ENCODE measurements at places on chromosomes 3 and 15. TPM values are rescaled to one million over a fixed set of nuclear protein-coding genes. Genes with fewer than 3 reads are reported as not detected.

DNA sequence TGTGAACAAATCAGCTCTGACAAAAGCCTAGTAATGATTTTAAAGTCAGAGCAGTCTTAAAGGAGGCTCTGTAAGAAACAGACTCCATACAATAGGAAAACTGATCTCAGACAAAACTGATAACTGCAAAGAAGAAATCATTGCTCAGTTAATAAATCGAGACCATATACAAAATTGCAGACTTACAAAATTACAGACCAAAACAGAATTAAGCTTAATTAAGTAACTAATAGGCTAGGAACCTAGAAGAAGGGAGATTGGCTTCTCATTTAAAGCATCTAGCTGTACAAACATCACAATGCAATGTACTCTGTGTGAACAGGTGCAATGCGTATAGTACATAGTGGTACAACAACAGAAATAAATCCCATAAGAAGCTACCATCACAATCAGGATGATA, 46.3 kb downstream of the ZBTB20 start:
- H3K4me3 ChIP-seq: no peak overlapping the region
- no peak overlapping the region for H3K27ac ChIP-seq
- no peak for DNase-seq
- peaks cover 37% of the 10 kb centered on the region for H3K4me1 ChIP-seq

DNA sequence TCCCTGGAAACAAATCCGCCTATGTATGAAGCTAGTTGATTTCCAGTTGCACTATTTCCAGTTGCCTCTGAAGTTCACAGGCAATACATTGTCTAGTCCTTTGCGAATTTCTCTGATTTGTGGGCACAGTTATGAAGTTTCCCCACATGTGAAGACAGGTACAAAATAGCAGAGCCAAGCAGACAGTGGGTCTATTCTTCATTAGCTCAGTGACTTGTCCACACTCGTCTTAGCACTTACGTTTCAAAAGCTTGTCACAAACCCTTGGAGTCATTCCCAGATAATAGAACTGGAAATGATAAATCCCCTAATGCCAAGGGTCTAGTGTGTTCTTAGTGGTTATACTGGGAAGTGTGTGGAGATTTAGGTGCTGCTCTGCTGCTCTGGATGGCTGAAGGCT, 14.5 kb downstream of the SRPRB start:
- no peaks in the 10 kb centered on the region for H3K27me3 ChIP-seq
- H3K36me3 ChIP-seq: peaks cover 13% of the 10 kb centered on the region
- no peak for DNase-seq
- H3K4me3 ChIP-seq: no peak overlapping the region
- H3K4me1 ChIP-seq: peaks cover 19% of the 10 kb centered on the region

GRCh38 chr15:81752546-81752942, 293.3 kb downstream of the MEX3B start:
- H3K27ac ChIP-seq: no peak overlapping the region
- H3K4me1 ChIP-seq: peaks cover 22% of the 10 kb centered on the region
- DNase-seq: no peak
- H3K27me3 ChIP-seq: no peaks in the 10 kb centered on the region
- no peak overlapping the region for H3K4me3 ChIP-seq

GRCh38 chr15:55683376-55683775, 59.6 kb downstream of the PRTG start:
- H3K4me1 ChIP-seq: no peaks in the 10 kb centered on the region
- no peak for DNase-seq
- no peak overlapping the region for H3K27ac ChIP-seq
- no peak overlapping the region for H3K4me3 ChIP-seq
- H3K27me3 ChIP-seq: no peaks in the 10 kb centered on the region
- H3K36me3 ChIP-seq: no peaks in the 10 kb centered on the region

GRCh38 chr3:183255348-183255730, 2.3 kb downstream of the B3GNT5 start:
- peaks cover 12% of the 10 kb centered on the region for H3K4me1 ChIP-seq
- H3K4me3 ChIP-seq: peak overlapping the region; percentile 75
- no peaks in the 10 kb centered on the region for H3K27me3 ChIP-seq
- no peak for DNase-seq

GRCh38 chr15:36632226-36632625, 52.8 kb downstream of the CDIN1 start:
- no peaks in the 10 kb centered on the region for H3K4me1 ChIP-seq
- peaks cover 9% of the 10 kb centered on the region for H3K36me3 ChIP-seq
- H3K27ac ChIP-seq: peak overlapping the region; percentile 35
- H3K4me3 ChIP-seq: no peak overlapping the region
- no peak for DNase-seq

DNA sequence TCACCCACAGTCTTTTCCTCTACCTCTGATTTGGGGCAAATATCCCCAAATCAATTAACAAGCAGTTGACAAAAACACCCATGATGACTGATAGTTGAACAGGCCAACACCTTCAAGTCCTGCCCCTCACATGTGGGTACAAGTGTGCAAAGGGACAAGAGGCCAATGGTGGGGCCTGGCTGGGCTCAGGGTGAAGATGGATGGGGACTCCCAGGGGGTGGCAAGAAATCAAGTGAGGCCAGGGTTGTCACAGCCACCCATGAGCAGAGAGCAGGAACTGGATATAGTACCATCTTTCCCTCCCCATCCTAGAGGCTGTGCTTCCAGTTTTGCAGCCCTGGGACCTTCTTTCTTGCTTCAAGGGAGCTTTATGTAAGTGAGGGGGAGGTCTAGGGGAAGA, 270.2 kb upstream of the TOPAZ1 start:
- DNase-seq: no peak
- H3K4me1 ChIP-seq: no peaks in the 10 kb centered on the region
- H3K27me3 ChIP-seq: peaks cover 27% of the 10 kb centered on the region

- no peak overlapping the region for H3K4me3 ChIP-seq
- peaks cover 14% of the 10 kb centered on the region for H3K36me3 ChIP-seq
- no peaks in the 10 kb centered on the region for H3K27me3 ChIP-seq
- no peak for DNase-seq
- H3K27ac ChIP-seq: no peak overlapping the region
- no peaks in the 10 kb centered on the region for H3K4me1 ChIP-seq
Observed at GRCh38 chr3:195508185-195508584, 34.9 kb downstream of the PPP1R2 start.

DNA sequence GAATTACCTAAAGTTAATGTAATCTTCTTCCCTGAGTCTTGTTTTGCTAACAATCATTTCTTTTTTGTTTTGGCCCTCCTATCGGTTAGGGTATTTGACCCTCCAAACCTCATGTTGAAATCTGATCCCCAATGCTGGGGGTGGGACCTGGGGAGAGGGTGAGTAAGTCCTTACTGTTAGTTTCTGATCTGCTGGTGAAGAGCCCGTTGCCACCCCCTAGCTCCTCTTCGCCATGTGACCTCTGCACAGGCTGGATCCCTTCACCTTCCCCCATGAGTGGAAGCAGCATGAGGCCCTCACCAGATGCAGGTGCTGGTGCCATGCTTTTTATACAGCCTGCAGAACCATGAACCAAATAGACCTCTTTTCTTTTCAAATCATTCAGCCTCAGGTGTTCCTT, 62.8 kb upstream of the ADCY5 start:
- H3K4me1 ChIP-seq: no peaks in the 10 kb centered on the region
- H3K27ac ChIP-seq: no peak overlapping the region
- H3K36me3 ChIP-seq: no peaks in the 10 kb centered on the region
- no peaks in the 10 kb centered on the region for H3K27me3 ChIP-seq

- H3K27ac ChIP-seq: no peak overlapping the region
- H3K27me3 ChIP-seq: no peaks in the 10 kb centered on the region
- no peaks in the 10 kb centered on the region for H3K36me3 ChIP-seq
- no peak for DNase-seq
- H3K4me3 ChIP-seq: no peak overlapping the region
- H3K4me1 ChIP-seq: peaks cover 58% of the 10 kb centered on the region
Observed at GRCh38 chr15:40072216-40072990, 33.4 kb upstream of the SRP14 start.

DNA sequence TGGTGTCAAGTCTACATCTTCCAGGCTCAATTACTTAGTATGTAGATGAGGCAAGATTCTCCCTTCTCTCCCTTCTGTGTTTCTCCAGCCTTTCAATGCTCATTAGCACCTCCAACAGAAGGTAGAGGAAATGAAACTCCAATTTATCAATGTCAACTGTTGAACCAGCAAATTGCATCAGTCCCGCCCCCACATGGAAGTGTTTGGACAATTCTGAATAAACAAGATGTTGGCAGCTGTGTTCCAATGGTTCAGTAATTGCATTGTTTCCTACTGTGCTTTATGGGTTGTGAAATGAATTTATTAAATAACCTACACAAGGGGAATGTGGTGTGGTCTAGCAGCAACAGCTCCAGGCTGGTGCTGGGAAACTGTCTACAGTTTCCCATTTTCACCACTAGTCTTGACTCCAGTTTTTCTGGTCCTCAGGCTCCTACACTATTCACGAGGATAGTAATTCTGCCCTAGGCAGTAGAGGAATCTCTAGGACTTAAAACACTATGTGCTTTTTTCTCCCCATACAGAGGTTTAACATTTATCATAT, 91.9 kb downstream of the MB21D2 start:
- no peak overlapping the region for H3K27ac ChIP-seq
- H3K4me1 ChIP-seq: peaks cover 8% of the 10 kb centered on the region
- no peak overlapping the region for H3K4me3 ChIP-seq
- DNase-seq: no peak
- H3K27me3 ChIP-seq: no peaks in the 10 kb centered on the region

GRCh38 chr3:127719369-127719768, 46.6 kb downstream of the ABTB1 start:
- H3K4me1 ChIP-seq: peaks cover 2% of the 10 kb centered on the region
- no peak overlapping the region for H3K27ac ChIP-seq
- no peak overlapping the region for H3K4me3 ChIP-seq
- peaks cover 89% of the 10 kb centered on the region for H3K36me3 ChIP-seq
- DNase-seq: no peak

- H3K27me3 ChIP-seq: no peaks in the 10 kb centered on the region
- no peak overlapping the region for H3K4me3 ChIP-seq
- H3K36me3 ChIP-seq: no peaks in the 10 kb centered on the region
- no peaks in the 10 kb centered on the region for H3K4me1 ChIP-seq
Observed at GRCh38 chr3:82572721-82573120, 811.3 kb upstream of the GBE1 start.

DNA sequence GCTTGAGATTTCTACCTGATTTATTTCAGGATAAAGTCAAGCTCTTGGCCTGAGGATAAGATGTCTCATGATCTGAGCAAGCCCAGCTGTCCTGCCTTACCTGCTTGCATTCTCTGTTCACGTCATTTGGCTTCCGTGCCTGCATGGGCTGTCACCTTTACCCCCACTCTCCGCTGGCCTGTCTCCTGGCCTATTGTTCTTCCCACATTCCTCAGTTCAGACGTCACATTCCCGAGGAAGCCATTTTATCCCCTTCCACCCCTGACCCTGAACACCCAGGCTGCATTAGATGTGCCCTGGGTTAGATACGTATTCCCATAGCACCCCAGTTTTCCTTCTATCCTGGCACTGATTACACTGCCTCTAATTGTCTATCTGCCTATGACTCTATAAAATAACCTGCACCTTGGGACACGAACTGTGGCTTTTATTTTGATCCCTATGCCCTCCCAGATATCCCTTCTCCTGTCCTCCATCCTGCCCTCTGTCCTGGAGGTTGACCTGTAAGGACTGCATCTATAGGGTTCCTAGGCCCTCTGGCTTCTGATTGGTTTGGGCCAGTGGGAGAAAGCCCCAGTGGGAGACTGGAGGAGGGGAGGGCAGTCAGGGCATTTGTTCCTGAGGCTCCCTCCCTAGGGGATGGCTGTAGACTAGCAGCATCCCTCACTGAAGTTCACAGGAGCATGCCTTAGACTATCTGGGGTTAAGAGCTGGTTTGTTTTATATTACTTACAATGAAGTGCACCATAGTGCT, 19.2 kb upstream of the UBE2Q2 start:
- H3K27ac ChIP-seq: no peak overlapping the region
- H3K4me1 ChIP-seq: peaks cover 15% of the 10 kb centered on the region
- no peak for DNase-seq
- no peaks in the 10 kb centered on the region for H3K36me3 ChIP-seq
- no peak overlapping the region for H3K4me3 ChIP-seq
- peaks cover 3% of the 10 kb centered on the region for H3K27me3 ChIP-seq

DNA sequence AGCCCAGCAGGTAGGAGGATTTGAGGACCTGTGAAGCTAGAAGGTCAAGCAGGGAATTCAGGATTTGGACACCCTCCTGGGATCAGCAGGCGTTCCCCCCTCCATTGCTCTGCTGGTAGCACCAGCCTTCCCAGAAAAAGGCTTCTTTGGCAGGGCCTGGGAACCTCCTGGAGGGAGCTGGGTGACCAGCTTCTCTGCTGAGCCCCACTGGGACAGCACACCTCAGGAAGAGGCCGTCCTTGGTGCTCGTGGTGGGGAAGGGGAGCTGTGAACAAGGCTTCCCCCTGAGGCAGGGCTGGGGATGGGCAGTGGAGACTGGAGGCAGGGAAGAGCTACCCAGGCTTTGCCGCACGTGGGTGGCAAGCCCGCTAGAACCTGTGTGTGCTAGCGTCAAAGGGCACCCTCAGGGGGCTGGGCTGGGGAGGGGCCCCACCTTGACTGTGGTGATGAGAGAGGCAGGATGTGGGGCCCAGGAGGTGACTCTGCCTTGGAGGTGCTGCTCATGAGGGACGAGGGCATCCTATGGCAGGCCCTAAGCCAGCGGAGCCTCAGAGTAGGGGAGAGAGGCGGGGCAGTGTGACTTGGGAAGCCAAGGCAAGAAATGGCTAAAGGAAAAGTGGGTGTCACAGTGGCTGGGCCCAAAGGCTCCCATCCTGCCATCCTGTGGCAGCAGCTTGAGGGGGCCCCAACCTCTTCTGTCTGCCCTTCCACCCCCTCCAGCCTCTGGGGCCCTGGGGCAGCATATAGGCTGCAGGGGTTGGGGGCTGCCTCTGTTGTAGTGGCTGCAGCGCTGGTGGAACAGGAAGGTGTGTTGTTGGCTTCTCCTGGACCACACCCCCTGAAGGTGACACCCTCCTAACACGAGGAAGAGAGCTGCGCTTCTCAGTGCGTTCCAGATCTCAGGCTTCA, 20.7 kb downstream of the KLF13 start:
- no peaks in the 10 kb centered on the region for H3K27me3 ChIP-seq
- no peak overlapping the region for H3K4me3 ChIP-seq
- H3K36me3 ChIP-seq: peaks cover 40% of the 10 kb centered on the region
- H3K4me1 ChIP-seq: peaks cover 80% of the 10 kb centered on the region

DNA sequence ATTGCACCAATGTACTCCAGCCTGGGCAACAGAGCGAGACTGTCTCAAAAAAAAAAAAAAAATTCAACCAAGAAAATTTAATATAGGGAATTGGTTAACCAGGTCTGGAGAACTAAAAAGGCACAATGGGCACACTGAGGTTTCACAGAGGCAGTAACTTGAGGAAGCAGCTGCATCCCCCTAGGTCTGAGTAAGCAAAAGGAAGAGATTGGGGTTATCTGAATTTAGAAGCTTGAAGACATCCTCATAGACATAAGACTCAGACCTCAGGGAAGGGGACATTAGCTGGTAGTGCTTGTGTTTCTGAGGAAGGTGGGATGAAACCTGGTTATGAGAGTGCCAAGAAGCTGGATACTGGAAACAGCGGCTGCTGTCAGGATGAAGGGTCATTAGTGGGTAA, 50.1 kb upstream of the LEKR1 start:
- H3K27ac ChIP-seq: no peak overlapping the region
- no peak overlapping the region for H3K4me3 ChIP-seq
- H3K27me3 ChIP-seq: no peaks in the 10 kb centered on the region
- no peak for DNase-seq
- no peaks in the 10 kb centered on the region for H3K36me3 ChIP-seq

POPDC2 gene
- total RNA-seq: not detected

MRPS25 gene
- 33.0 TPM for total RNA-seq

GPR149 gene
- not detected for total RNA-seq

GNAT1 gene
- not detected for total RNA-seq

SNX4 gene
- 39.5 TPM for total RNA-seq

GREM1 gene
- total RNA-seq: 5.8 TPM
